ENCODE measurements at places on chromosomes 1 and 21.

DNA sequence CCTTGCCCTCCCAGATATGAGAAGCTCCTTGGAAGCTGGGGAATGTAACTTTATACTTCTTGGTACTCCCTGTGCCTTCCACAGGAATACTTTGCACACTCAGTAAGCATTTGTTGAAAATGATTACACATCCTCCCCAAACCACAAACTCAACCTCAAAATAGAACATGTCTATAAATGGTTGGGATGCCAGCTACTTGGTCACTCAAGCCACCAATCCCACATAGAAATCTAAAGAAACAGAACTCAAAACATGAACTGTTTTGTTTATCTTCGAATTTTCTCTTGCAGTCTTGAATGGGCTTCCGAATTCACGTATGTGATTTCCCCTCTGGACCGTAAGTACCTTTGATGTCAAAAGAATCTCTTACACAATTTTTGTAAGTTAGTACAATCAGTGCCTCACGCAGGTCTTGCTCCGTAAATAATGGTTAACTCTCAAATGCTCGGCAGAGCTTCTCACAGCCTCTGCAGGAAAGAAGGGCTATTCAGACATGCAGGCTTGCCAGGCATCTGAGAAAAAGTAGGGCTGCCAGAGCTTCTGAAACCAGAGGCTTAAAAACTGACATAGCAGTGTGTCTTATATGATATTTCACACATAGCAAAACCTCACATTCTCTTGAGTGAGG, 26.9 kb downstream of the SORT1 start:
- DNase-seq, result no peak

GRCh38 chr1:247291833-247292561, 36.1 kb downstream of the VN1R5 start:
- DNase-seq, result no peak

DNA sequence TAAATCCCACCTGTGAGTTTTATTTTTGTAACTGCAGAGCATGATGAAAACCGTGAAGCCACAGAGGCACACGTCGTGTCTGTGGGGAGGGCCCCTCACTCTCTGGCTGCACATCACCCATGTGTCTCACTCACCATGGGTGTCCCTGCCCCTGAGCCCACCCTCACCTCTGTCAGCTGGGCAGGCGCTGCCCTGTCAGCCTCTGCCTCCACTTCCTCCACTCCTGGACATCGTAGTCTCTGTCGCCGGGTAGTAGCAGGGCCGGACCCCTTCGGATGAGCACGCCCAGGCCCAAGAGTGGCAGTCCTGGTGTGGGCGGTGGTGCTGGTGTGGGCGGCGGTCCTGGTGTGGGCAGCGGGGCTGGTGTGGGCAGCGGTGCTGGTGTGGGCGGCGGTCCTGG, 37.3 kb downstream of the COL18A1 start:
- no peak for DNase-seq

GRCh38 chr1:231231511-231231910, 9.5 kb upstream of the GNPAT start:
- no peak for DNase-seq

GRCh38 chr1:75632350-75632949, 21.5 kb upstream of the SLC44A5 start:
- DNase-seq, result no peak

DNA sequence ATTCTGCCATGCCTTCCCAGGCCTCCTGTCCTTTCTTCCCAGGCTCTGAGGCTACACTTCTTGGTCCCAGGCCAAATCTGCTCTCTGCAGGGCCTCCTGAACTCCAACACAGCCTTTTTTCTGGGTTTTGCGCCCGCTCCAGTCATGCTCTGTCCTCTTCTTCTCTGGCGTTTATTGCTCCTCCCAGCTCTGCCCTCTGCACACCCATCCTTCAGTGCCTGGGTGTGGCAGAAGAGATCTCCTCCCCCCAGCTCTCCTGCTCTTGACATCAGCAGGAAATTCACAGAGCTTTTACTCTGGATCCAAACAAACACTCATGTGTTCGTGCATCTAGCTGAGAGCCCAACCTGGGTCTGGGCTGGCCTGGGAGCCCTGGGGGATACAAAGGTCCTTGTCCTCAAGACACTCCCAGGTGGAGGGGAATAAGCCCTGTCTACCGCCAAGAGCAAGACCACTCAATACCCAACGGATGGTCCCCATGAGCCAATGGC, 22.9 kb upstream of the EPS8L3 start:
- DNase-seq, result no peak

- DNase-seq, result no peak
Observed at GRCh38 chr1:39080831-39081270, 54.7 kb downstream of the NDUFS5 start.

- DNase-seq, result no peak
Observed at GRCh38 chr1:182784556-182785171, 4.9 kb upstream of the NPL start.

DNA sequence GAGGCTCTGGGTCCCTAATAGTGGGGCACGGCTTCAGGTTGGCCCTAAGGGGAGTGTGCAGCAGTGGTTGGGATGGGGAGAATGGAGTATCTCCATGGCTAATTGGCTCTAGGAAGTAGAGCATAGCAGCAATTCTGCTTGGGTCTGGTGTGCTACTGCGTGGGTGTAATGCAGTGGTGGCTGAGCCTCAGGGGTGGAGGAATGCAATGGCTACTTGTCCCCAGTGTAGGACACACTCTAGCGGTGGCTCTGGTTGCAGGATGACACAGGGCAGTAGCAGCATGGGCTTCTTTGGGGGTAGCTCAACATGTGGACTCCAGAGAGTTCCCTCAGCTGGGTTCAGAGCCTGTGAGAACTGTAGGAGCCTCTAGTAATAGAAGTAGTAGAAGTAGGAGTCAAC, 91.2 kb upstream of the FAM78B start:
- DNase-seq, result no peak

DNA sequence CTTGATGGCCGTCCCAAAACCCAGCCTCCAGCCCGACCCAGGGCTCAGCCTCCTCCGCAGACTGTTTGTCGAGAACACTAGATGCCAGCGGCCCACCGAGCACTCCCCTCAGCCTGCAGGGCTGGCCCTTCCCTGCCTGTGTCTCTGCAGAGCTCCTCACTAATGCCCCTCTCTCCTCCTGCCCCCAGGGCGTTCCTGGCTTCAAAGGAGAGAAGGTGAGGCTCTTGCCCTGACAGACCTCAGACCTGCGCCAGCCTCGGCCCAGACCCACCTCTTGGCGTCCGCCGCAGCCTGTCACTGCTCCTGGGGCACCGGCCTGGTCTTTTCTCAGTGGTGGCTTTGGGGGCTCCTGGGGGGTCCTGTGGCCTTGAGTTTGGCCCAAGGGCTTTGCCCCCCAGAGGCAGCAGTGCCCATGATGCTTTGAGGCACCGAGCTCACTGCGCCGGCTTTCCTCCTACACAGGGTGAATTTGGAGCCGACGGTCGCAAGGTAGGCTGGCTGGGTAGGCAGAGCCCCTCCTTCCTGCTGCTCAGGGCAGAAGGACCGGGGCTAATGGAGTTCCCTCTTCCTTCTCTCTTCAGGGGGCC, 18.4 kb downstream of the COL6A2 start:
- no peak for DNase-seq

GRCh38 chr1:50570066-50570468, 146.8 kb upstream of the DMRTA2 start:
- DNase-seq, result no peak

DNA sequence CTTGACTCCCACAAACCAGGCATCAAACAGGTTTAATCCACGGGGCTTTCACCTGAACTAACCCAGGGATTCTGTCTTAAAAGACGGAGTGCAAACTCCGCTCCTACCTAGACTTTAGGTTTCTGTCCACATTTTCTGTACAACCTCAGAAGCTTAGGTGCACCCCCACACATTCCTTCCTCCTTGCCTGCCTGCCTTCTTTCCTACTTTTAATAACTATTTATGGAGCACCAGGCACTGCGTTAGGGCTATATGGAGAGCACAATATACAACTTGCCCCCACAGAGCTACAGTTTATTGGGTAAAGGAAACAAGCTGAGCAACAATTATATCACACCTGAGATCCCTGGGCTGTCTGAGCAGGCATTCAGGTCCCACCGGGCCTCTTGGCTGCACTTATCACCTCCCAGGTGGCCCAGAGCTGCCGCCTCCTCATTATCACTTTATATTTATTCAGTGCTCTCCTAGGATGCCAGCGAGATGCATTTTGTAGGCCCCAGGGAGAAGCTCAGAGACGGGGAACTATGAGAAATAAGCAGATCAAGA, 64.1 kb downstream of the DNTTIP2 start:
- no peak for DNase-seq

DNA sequence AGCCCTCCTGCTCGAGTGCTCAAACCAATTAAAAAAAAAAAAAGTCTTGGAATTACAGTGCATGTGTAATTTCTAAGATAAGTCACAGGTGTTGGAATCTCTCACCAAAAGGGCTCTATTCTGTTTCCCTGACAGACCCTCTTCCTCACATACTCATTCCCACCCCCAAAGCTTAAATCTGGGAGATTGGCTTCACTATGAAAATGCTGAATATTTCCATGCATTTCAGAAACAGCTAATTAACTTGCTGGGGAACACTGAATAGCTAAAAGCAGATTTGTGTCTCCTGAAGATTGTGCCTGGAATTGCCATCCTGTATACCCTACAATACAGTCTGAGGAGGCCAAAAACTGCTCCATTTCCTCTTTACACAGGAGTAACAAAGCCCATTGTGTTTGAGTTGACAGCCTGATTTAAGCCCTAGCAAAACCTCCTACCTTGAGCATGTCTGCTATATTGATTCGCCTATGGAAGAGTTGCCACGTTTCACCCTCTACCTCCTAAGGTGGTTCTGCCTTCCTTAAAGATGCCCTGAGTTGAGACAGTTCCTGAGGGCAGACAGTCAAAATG, 1.4 kb upstream of the PIK3R3 start:
- DNase-seq, result no peak

- DNase-seq, result no peak
Observed at GRCh38 chr1:101183388-101183699, 53.5 kb upstream of the S1PR1 start.

DNA sequence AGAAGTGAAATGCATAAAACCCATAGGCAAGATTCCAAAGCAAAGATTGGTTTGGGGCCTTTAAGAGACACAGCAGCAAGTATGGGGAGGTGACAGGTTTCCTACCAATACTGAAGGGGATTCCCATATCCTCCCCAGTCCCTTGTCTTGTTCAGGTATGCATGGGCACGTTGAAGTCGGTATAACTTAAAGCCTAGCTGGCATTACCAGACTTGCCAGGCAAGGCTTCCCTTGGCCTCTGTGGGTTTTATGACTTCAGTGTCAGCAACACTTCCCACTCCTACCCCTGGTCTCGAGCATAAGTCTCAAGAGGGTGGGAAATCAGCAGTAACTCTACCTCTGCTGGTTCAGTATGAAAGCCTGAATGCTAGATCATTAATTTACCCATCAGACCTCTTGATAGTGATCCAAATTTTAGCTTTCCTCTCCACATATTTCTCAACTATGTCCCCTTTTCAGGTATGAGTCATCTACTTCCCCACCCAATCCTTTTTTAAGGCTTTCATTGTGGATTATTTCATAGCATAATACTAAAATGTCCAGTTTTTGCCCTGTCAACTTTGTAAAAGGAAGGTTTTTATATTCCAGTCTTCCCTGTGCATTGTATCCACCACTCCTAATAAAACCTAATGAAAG, 6.8 kb downstream of the CYP4X1 start:
- DNase-seq, result no peak

GRCh38 chr1:185565302-185565701, 168.9 kb upstream of the HMCN1 start:
- no peak for DNase-seq

DNA sequence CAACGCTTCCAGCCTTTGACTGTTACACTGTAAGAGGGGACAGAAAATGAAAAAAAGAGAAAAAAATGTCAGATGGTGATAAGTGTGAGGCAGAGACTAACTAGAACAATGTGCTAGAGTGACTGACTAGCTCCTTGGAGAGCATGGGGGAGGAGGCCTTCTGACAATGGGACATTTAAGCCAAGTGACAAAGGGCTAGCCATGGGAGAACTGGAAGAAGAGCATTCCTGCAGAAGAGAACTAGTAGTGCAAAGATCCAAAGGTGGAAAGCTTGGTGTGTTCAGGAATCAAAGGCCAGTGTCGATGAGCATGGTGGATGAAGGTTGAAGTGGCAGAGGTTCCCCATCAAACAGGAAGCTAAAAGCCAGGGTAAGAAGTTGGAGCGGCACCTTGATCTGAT, 25.8 kb downstream of the STYXL2 start:
- DNase-seq, result no peak

GRCh38 chr1:185369786-185370185, 52.7 kb upstream of the IVNS1ABP start:
- DNase-seq, result no peak

GRCh38 chr1:173190101-173190936, 16.8 kb downstream of the TNFSF4 start:
- DNase-seq, result no peak

DNA sequence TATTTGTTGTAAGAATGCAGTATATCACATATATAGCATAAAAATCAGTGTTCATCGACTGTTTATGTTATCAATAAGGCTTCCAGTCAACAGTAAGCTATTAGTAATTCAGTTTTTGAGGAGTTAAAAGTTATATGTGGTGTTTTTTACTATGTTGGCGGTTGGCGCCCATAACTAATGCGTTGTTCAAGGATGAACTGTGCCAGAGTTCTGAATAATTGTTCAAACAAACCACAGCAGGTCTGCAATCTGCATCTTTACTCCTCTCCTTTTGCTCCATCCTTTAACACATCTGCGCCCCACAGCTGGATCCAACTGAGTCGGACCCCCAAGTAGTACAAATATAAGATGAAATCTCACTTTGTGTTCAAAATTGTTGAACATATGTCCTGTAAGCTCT, 836.1 kb downstream of the LTN1 start:
- no peak for DNase-seq

DNA sequence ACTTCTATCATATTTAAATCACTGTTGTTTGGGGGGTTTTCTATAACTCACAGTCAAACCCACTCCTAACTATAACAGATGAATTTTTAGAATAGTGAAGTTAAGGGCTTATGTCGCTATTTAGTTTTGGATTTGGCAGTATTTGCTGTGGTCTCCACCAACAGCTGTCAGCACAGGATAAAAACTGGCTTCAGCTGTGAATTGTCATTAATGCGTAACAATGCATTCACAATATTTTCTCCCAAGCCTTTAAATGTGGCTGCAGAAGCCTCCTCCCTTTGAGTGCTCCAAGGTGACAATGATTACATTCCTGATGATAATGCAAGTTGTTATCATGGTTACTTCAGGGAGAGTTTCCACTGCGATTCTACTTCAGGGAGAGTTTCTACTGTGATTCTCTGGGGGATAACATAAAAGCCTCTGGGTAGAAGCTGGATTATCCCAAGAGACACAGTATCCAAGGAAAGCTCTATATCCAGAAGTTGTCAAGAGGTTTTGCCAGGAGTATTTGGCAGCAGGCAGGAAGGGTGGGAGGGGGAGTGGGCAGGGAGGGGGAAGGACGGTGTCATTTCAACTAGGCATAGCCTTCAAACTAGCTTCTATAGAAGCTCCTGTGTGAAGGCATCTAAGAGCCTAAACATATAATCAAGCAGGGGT, 14.9 kb upstream of the SMIM12 start:
- DNase-seq, result no peak

GRCh38 chr1:220038640-220039039, 7.7 kb downstream of the EPRS1 start:
- DNase-seq, result no peak

DNA sequence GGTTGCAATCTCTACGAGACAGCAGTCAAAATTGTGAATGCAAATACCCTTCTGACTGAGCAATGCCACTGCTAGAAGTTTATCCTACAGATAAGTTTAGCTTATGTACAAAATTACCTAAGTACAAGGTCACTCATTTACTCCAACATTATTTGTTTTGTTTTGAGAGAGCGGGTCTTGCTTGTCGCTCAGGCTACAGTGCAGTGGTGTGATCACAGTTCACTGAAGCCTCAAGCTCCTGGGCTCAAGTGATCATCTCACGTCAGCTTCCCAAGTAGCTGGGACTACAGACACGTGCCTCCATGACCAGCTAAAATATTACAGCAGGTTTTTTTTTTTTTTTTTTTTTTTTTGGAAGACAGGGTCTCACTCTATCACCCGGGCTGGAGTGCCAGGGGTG, 15.4 kb downstream of the RBM34 start:
- DNase-seq, result no peak

Data from iPS DF 19.7 (cell line).